Ovary (tissue), 10 donors: ENCODE measurements at places on chromosomes 12 and 14.
A peak's percentile ranks its signal among the peaks of the same experiment; 100 is the strongest.

- no peak for DNase-seq
- H3K36me3 ChIP-seq = no peaks in the 10 kb centered on the region
- H3K4me1 ChIP-seq = no peaks in the 10 kb centered on the region
- H3K27me3 ChIP-seq = no peaks in the 10 kb centered on the region
- H3K27ac ChIP-seq = no peak overlapping the region
Measured at GRCh38 chr12:25347716-25348592, 97.2 kb upstream of the KRAS start.

GRCh38 chr12:127685491-127685890 lies 581.5 kb upstream of the TMEM132C start:
- H3K27ac ChIP-seq = no peak overlapping the region
- no peaks in the 10 kb centered on the region for H3K36me3 ChIP-seq
- H3K27me3 ChIP-seq = no peaks in the 10 kb centered on the region
- no peaks in the 10 kb centered on the region for H3K4me1 ChIP-seq

GRCh38 chr14:22994762-22995275 lies 12.5 kb upstream of the AJUBA start:
- H3K4me1 ChIP-seq = peaks cover 7% of the 10 kb centered on the region
- H3K27ac ChIP-seq = no peak overlapping the region
- no peaks in the 10 kb centered on the region for H3K36me3 ChIP-seq
- DNase-seq = peak; percentile 61

- peak overlapping the region; percentile 6 for H3K4me3 ChIP-seq
- H3K27me3 ChIP-seq = no peaks in the 10 kb centered on the region
- H3K4me1 ChIP-seq = peaks cover 5% of the 10 kb centered on the region
- peak overlapping the region; percentile 11 for H3K27ac ChIP-seq
- no peaks in the 10 kb centered on the region for H3K36me3 ChIP-seq
Measured at GRCh38 chr12:139585-139984, 73.0 kb downstream of the IQSEC3 start.

DNA sequence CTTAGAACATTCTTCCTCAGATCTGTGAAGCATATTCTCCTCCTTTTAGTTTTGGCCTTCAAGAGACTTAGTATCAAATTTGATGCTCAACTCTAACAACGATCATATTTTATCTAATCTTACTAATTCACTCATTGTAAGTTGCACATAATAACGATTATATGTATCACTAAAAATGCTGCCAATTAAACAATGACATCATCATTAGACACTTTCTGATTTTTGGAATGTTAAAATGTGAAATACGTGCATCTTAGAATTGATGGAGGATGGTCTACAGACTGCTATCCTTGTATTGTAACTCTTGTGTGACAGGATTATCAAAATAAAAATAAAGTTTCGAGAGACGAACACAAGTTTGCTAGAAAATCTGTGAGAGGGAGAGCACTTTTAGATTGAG lies 311.0 kb downstream of the NELL2 start:
- no peak for DNase-seq
- no peaks in the 10 kb centered on the region for H3K4me1 ChIP-seq
- H3K27ac ChIP-seq = no peak overlapping the region
- H3K36me3 ChIP-seq = no peaks in the 10 kb centered on the region
- no peak overlapping the region for H3K4me3 ChIP-seq

- no peaks in the 10 kb centered on the region for H3K27me3 ChIP-seq
- H3K4me1 ChIP-seq = no peaks in the 10 kb centered on the region
- H3K4me3 ChIP-seq = no peak overlapping the region
- H3K27ac ChIP-seq = no peak overlapping the region
- no peak for DNase-seq
Measured at GRCh38 chr12:127830730-127831129, 436.2 kb upstream of the TMEM132C start.

DNA sequence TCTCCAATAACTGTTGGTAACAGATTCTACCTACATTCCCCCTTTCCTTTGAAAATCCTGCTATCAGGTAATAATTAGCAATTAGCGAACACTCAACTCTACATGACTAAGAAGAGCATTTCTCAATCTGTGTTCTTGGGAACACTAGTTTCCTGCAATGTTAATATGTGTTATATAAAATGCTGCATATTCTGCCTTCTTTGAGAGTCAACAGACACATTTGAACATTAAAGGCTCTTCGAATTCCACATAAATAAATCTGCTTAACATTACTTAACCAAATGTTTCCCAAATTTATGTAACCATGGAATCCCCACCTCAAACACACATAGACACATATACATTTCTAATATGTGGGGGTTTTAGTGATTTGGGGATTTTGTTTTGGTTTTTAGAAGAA lies 41.2 kb upstream of the G2E3 start:
- H3K36me3 ChIP-seq = no peaks in the 10 kb centered on the region
- DNase-seq = no peak
- no peaks in the 10 kb centered on the region for H3K4me1 ChIP-seq
- no peak overlapping the region for H3K4me3 ChIP-seq

GRCh38 chr12:42180990-42181596 lies 36.4 kb upstream of the GXYLT1 start:
- no peaks in the 10 kb centered on the region for H3K27me3 ChIP-seq
- H3K27ac ChIP-seq = no peak overlapping the region
- H3K4me1 ChIP-seq = no peaks in the 10 kb centered on the region
- H3K36me3 ChIP-seq = no peaks in the 10 kb centered on the region
- H3K4me3 ChIP-seq = no peak overlapping the region

DNA sequence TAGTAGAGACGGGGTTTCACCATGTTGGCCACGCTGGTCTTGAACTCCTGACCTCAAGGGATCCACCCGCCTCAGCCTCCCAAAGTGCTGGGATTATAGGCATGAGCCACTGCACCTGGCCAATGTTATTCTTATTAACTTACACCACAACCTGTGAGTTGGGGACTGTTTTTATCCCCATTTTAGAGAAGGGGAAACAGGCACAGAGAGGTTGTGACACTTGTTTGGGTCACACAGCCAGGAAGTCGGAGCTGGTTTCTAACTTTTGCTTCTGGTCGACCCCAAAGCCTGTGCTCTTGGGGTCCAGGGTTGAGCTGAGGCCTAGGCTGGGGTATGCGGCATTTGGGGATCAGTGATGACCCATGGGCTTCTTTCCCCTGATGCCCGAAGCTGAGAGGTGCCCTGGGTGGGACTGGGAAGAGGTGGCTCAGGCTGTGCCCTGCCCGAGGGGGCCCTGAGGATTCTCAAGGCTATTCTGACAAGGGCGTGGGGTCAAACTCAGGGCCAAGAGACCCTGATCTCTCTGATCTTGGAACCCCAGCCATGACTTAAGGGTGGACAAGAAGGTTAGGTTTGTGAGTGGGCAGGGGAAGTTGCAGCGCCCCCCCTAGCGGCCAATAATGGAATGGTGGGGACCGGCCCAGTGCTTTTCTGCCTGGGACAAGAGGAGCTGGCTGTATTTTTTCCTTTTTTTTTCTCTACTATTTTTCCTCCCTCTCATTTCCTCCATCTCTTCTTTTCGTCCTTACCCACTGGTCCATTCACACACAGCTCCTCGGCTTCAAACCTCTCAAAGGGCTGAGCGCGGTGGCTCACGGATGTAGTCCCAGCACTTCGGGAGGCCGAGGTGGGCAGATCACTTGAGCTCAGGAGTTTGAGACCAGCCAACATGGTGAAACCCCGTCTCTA lies 3.0 kb downstream of the SDSL start:
- peaks cover 7% of the 10 kb centered on the region for H3K4me1 ChIP-seq
- no peaks in the 10 kb centered on the region for H3K27me3 ChIP-seq
- no peak overlapping the region for H3K4me3 ChIP-seq

DNA sequence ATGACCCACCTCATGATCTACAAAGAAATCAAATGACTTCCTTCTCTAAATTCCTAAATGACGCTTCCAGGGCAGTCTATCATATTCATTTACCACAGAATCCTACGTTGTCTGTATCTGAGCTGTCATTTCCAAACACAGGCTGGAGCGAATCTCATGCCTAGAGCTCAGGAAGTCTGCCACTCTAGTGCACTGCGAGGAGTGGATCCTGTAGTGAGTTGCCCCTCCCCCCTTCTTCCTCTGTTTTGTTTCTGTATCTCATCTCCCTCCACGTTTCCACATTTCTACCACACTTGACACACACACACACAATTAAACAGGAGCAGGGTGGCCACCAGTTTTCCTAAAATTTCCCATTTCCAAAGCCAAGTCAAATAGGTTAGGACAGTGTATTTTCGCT lies 415.4 kb upstream of the PRICKLE1 start:
- H3K27me3 ChIP-seq = no peaks in the 10 kb centered on the region
- H3K4me3 ChIP-seq = no peak overlapping the region
- H3K27ac ChIP-seq = no peak overlapping the region
- H3K4me1 ChIP-seq = no peaks in the 10 kb centered on the region
- no peak for DNase-seq
- H3K36me3 ChIP-seq = no peaks in the 10 kb centered on the region

- H3K27ac ChIP-seq = no peak overlapping the region
- no peak for DNase-seq
- H3K27me3 ChIP-seq = no peaks in the 10 kb centered on the region
- H3K4me3 ChIP-seq = no peak overlapping the region
Measured at GRCh38 chr14:33057585-33057984, 118.9 kb downstream of the NPAS3 start.

DNA sequence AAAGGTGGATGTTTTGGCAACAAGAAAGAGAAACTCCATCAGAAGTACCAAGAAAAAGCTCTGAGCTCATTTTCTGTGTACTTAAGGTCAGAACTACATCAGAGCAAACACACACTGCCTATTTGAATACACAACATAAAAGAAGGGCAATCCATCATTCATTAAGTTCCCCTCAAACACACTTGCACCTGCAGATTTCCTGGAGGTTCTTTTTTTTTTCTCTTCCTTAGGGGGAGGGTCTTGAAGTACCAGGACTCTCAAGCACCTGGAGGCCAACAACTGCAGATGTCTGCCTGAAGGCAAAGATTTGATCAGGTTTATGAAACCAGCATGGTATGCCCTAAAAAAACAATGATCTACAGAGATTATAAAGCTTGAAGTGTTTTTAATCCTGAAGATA lies 26.1 kb upstream of the PTHLH start:
- H3K4me1 ChIP-seq = no peaks in the 10 kb centered on the region
- H3K36me3 ChIP-seq = no peaks in the 10 kb centered on the region
- H3K27ac ChIP-seq = no peak overlapping the region
- H3K27me3 ChIP-seq = no peaks in the 10 kb centered on the region
- H3K4me3 ChIP-seq = no peak overlapping the region

DNA sequence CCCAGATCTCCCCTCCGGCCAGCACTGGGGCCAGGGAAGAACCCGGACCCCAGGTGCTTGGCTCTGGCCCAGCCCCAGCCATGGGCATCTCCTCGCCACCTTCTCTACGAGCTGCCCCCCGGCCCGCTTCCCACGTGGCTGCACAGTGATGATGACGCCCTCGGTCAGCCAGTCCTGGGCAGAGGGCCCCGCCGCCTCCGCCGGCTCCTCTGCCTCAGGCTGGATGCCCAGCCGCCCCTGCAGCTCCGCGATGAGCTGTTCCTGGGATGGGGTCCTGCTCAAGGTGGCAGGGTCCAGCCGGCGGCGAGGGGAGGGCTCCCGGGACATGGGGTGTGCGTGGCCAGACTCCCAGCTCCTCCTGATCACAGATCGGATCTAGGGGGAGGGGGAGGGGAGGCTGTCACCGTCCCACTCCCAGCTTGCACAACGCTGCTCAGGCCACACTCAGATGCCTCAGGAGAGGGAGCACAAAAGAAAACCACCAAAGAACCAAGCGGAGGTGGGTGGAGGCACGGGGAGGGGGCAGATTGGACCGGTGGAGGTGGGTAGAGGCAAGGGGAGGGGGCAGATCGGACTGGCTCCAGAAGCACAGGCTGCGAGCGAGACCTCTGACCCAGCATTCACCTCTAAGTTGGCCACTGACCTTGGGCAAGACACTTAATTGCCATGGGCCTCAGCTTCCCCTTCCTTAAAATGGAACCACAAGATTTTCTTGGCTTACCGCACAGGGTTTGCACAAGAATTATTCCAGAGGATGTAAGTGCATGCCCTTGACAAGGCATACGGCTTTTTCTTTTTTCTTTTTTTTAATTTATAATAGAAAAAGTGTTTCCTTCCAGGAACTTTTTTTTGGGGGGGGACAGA lies 16.1 kb upstream of the RPLP0 start:
- no peak for DNase-seq
- H3K4me1 ChIP-seq = no peaks in the 10 kb centered on the region
- no peaks in the 10 kb centered on the region for H3K27me3 ChIP-seq
- no peak overlapping the region for H3K4me3 ChIP-seq
- H3K27ac ChIP-seq = no peak overlapping the region

GRCh38 chr14:24605435-24606190 lies 3.9 kb downstream of the GZMH start:
- H3K4me3 ChIP-seq = no peak overlapping the region
- H3K27me3 ChIP-seq = no peaks in the 10 kb centered on the region
- no peak for DNase-seq
- no peak overlapping the region for H3K27ac ChIP-seq
- H3K36me3 ChIP-seq = no peaks in the 10 kb centered on the region

GRCh38 chr12:124242529-124243065 lies 52.3 kb upstream of the RFLNA start:
- H3K4me3 ChIP-seq = no peak overlapping the region
- no peaks in the 10 kb centered on the region for H3K27me3 ChIP-seq
- no peaks in the 10 kb centered on the region for H3K4me1 ChIP-seq
- no peak for DNase-seq
- H3K36me3 ChIP-seq = no peaks in the 10 kb centered on the region

- no peak overlapping the region for H3K4me3 ChIP-seq
- no peaks in the 10 kb centered on the region for H3K4me1 ChIP-seq
- H3K36me3 ChIP-seq = no peaks in the 10 kb centered on the region
- H3K27ac ChIP-seq = no peak overlapping the region
- DNase-seq = peak; percentile 19
Measured at GRCh38 chr12:77152623-77153193, 87.3 kb upstream of the E2F7 start.

GRCh38 chr14:21054768-21055145 lies 2.9 kb upstream of the RNASE8 start:
- H3K27ac ChIP-seq = no peak overlapping the region
- no peaks in the 10 kb centered on the region for H3K4me1 ChIP-seq
- H3K4me3 ChIP-seq = no peak overlapping the region

DNA sequence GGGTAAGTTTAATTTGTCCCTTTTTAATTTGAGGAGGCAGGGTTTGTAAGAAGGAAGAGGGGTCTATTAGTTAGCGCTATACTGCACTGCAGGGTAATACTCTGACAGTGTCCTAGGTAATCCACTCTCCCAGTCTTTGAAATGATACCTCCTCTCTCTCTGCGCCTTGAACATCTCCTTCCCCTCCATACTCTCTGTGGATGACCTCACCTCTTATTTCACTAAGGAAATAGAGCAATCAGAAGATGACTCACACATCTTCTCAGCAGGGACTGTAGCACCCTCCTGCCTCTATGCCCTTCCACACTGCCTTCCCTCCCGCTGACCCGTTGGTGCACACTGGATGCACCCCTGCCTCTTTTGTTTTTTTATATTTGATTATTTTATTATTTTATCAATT lies 94.2 kb downstream of the GRIP1 start:
- H3K36me3 ChIP-seq = no peaks in the 10 kb centered on the region
- H3K27me3 ChIP-seq = no peaks in the 10 kb centered on the region
- no peak overlapping the region for H3K27ac ChIP-seq
- no peaks in the 10 kb centered on the region for H3K4me1 ChIP-seq
- DNase-seq = no peak
